ENCODE measurements at places on chromosomes 7 and 10.

DNA sequence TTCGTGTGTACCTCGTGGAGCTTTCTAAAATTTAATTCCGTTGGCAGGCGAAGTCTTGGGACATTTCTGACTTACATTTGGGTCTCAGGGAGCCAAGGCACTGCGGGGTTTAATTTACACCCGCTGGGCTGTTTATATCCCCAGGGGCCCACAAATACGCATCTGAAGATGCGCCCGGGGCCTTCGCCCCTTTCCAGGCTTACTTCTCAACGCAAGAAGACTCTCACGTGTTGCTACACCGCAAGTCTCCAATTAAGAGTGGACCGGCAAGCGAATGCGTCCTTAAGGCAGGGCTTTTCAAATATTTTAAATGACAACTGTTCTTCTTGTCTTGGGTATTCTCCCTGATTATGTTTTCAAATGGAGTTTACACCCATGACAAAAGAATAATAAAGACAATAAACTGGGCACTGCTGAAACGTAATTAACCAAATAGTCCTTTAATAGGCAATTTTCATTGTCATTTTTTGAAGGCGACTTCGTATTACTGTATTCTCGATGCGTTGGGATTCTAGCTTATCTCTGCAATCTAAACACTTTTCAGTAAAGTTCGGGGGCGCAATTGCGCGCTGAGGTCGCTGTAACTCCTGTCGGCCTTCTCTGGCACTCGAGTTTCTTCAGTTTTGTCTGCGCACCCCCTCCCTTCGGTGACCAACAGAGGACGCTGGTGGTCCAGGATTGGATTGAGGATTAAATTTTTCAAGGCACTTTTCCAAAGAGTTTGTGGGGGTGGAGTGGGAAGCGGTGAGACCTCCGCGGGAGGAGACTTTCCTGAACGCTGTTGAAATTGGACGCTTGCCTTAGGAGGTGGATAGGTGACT, 837 bp upstream of the IGFBP3 start:
- DNase-seq = peak; percentile 83

DNA sequence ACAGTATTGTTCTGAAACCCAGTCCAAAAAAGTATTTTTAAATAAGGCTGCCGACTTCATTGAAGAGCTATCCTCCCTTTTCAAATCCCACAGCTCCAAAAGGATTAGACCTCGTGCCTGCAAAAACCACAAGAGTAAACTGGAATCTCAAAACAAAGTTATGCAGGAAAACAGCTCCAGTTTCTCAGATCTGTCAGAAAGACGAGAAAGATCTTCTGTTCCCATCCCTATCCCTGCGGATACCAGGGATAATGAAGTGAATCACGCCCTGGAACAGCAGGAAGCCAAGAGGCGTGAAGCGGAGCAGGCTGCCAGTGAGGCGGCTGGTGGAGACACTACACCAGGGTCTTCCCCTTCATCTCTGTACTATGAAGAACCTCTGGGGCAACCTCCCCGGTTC, 12.6 kb downstream of the MYPN start:
- no peak for DNase-seq

GRCh38 chr7:82549616-82550285, 106.2 kb upstream of the CACNA2D1 start:
- DNase-seq = no peak

DNA sequence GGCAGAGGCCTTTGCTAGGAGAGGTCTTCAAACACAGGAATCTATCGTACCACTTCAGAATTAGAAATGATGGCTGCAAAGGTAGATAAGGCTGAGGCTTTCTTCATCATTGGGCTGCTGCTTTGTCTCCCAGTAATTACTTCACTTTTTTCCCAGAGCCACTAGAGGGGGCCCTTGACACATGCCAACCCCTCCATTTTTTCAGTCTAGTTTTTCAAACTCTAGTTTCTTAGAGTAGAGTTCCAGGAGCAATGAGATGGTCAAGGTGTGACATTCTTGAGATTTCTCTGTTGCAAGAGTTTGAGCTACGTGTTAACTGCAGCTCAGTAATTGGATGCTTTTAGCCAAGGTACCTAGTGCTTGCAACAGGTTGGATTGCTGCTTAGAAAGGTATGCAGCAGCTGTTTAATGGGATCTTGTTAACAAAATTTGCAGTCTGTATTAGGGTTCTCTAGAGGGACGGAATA, 33.8 kb upstream of the RBM20 start:
- peak; percentile 58 for DNase-seq

DNA sequence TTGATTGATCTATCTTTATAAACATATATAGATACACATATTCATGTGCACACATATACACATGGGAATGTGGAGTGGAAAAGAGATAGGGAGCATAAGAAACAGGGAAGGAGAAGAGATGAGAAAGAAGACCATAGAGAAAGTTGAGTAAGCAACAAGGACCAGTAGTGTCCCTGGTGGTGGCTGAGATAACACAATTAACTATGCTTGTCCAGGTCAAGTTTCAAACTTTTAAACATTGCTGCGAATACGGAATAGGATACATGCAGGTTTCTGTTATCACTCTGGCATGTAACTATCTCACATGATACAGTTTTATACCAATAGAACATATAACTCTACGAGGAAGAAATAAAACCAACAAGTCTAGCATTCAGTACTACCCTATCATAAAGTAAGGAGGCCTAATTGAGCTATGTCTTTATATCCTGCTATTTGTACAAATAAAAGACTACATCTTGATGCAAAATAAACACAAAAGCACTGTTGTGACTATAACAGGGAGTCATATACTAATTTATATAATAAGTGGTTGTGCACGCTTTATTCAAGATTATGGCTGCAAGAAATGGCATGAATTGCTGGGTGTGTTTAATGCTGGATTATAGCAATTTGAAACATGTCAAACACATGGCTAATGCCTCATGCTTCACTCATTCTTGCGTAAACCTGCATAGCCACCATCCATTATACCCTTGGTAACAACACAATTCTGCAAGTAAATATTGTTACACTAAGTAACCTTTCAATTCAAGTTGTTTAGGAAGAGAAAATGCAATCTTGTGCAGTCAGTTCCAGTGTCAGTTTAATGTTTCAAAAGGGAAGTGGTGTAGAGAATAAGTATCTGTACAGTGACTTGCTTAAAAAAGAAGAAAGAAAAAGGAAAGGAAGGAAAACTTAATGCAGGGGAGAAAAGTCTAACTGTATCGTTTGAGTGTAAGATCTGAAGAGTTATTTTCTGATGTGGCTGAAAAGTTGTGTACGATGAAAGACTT, 8.2 kb downstream of the FOXP2 start:
- no peak for DNase-seq

- no peak for DNase-seq
Observed at GRCh38 chr7:75711076-75711475, 27.7 kb downstream of the HIP1 start.

DNA sequence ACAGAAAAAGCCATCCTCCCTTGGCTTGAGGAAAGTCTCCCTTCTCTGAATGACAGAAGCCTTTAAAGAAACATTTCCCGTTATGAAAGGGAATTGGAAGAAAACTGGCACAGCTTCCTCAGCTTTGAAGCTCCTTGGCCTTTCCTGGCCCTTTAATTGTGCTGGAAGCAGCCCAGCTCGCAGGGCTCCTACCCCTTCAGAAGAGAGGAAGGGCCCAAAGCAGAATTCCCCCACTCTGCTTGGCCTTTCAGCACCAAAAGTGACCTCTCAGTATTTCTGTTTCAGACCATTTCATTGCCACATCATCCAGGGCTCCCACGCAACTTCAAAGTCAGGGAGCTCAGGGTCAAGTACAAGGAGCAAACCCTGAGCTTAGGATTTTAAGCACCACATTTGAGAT, 4.2 kb downstream of the AFAP1L2 start:
- DNase-seq = no peak

- no peak for DNase-seq
Observed at GRCh38 chr10:128007971-128008370, 101.1 kb downstream of the PTPRE start.

DNA sequence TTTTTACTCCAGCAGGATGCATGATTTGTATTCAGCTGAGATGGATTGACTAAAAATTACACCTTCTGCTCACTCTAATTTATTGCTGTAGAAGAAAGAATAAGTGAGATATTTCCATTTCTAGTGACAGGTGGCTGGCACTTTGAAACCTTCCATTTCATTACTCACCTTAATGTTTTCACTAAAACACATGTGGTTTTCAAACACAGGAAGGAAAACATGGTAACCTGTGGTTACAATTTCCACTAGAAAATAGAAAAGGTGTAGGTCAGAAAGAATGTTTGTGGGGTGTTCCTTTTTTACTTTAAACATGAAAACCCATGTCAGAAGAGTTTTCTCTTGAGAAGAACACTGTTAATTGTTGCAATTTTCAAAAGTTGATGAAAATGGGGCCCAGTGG, 12.0 kb upstream of the PRKCQ start:
- no peak for DNase-seq

GRCh38 chr10:89837165-89838043, 136.0 kb downstream of the KIF20B start:
- DNase-seq = peak; percentile 24

DNA sequence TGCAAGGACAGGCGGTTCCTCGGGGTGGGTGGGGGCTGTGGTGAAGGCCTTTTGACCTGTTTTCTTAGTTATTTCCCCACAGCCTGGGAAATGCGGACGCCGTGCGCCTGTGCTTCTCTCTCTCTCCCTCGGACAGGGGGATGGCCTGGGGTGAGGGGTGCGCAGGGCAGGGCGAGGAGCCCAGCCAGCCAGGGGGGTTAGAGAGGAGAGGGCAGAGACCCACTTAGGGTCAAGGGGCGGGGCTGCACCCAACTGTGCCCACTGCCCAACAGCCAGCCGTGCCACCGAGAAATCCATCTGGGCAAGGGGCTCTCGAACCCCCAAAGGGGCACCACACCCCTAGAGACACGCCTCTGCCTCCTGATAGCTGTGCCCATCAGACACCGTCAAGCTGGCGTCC, 53.8 kb downstream of the DPYSL4 start:
- DNase-seq = no peak

DNA sequence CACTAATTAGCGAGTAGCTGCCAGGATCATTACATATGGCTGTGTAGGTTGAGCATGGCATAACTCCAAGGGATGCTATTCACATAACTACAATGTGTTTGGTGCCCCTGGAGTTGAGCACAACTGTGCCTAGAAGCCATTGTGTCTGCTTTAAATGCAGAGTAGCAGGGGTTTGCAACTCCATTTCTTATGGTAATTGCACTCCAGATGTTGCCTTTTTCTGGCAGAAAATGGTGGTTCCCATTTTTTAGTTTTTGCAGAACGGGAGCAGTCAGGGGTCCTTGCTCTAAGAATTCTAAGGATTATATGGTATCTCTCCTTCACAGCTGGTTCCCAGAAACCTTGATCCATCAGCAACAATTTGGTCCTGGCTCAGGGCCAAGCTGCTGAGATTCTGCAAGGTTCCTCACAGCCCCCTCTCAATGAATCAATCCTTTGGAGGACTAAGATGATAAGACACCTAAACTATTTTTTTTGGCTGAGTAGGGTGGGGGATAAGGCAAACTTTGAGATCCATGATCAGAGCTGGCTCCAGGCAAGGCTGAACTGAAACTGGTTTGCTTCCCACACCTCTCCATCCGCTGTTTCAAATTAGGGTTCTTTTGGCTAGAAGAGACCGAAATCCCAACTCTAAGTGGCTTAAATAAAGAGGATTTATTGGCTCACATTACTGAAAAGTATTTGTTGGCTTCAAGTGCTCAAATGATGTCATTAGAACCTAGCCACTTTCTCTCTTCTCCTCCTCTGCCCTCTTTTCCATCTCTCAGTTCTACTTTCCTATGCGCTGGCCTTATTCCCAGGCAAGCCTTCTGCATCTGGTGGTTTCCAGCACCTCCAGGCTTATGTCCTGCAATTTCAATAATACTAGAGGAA, 97.5 kb upstream of the CCDC6 start:
- DNase-seq = no peak

- DNase-seq = no peak
Observed at GRCh38 chr10:692682-693351, 3.3 kb upstream of the DIP2C start.

GRCh38 chr10:43120116-43120928, 17.9 kb upstream of the CSGALNACT2 start:
- no peak for DNase-seq

GRCh38 chr10:132570771-132571649, 33.4 kb downstream of the INPP5A start:
- DNase-seq = no peak

- DNase-seq = no peak
Observed at GRCh38 chr10:22932626-22933370, 4.9 kb downstream of the ARMC3 start.

DNA sequence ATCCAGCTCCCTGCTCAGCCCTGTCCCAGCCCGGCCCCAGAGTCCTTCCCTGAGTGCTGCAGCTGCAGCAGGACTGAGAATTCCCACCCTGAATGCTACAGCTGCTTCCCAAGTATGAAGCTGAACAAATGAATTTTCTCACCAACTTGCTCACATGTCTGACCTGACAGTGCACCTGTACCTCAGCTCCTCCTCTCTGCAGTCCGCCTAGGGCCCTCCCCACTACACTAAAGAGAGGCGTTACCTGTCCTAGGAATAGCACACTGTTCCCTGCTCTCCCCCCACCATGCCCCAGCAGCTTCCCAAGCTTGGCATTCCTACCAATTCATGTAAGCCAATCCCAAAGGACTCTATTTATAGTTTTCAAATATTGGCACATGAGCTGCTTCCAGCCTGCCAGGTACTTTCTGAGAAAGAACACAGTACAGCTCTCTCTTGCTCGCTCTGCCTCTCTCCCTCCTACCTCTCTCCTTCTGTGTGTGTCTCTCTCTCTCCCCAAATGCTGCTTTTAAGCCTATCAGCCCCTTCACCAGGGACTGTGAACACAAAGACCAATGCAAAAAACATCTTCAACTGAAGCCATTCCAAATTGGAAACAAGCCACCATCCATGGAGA, 400.1 kb downstream of the TNS3 start:
- DNase-seq = no peak

- DNase-seq = no peak
Observed at GRCh38 chr10:14369906-14370305, 39.2 kb upstream of the FRMD4A start.

DNA sequence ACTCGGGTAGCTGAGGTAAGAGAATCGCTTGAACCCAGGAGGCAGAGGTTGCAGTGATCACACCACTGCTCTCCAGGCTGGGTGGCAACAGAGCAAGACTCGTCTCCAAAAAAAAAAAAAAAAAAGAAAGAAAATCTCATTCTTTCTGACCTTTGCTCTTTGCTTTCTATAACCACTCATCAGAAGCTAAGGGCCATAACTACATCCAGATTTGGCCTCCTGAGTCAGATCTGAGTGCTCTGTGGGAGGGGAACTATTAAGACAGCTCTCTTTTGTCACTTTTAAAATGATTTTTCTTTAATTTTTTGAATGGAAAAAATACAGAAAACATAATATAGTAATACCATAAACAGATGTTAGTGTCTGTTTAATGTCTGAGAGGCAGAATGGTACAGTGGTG, 210.1 kb downstream of the KIAA1217 start:
- no peak for DNase-seq

DNA sequence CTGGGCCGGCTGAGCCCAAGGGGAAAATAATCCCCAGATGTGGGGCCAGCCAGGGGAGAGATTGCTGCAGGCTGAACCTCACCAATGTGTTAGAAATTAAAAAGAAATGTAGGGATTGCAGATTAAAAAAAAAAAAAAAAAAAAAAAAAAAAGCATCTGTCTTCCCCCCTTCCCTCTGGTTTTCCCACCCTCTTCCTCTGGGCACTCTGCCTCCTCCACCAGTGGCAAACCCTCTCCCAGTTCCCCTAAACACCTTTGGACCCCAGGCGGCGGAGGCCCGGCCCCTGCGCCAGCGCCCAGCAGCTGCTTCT, 7.1 kb downstream of the MNX1 start:
- DNase-seq = no peak

GRCh38 chr10:130935897-130936550, 375.5 kb downstream of the TCERG1L start:
- no peak for DNase-seq
